ENCODE measurements at places on chromosomes 1 and 21. TPM values are rescaled to one million over a fixed set of nuclear protein-coding genes. Genes with fewer than 3 reads are reported as not detected.

Gene KIF17
- not detected for total RNA-seq

Gene DNASE2B
- total RNA-seq, result not detected

Gene NGF
- not detected for total RNA-seq

Gene HOOK1
- total RNA-seq, result 35.1 TPM

Gene BARHL2
- total RNA-seq, result not detected

Gene TACSTD2
- total RNA-seq, result 599 TPM

Gene ESRRG
- 0.32 TPM for total RNA-seq

Gene HEYL
- total RNA-seq, result 0.95 TPM

Gene PLCH2
- total RNA-seq, result 30.4 TPM

Gene UTS2
- total RNA-seq, result not detected

Gene SIM2
- 22.9 TPM for total RNA-seq

Gene GTF2B
- total RNA-seq, result 32.3 TPM

Gene FCRLA
- not detected for total RNA-seq

Gene LHX4
- total RNA-seq, result not detected

Gene PAPPA2
- 1.5 TPM for total RNA-seq

Gene RHBG
- total RNA-seq, result 0.68 TPM

Gene HMGCS2
- 27.0 TPM for total RNA-seq

Gene EFNA3
- total RNA-seq, result 21.4 TPM

Gene LCE1A
- total RNA-seq, result not detected

Gene PIGR
- 0.99 TPM for total RNA-seq

Gene RBM11
- total RNA-seq, result 1.7 TPM

Gene BTG3
- 61.4 TPM for total RNA-seq

Gene LYPD8
- not detected for total RNA-seq

Gene PRAMEF2
- total RNA-seq, result not detected

Gene RAP1GAP
- total RNA-seq, result 4.3 TPM

Gene PPOX
- 28.8 TPM for total RNA-seq

Gene HUNK
- 0.44 TPM for total RNA-seq

Gene MLLT11
- total RNA-seq, result 0.75 TPM

Gene NECTIN4
- 161 TPM for total RNA-seq

Gene KRTAP10-4
- total RNA-seq, result not detected

Gene OPTC
- not detected for total RNA-seq

Gene RGS16
- 2.2 TPM for total RNA-seq

Gene TMPRSS2
- 12.2 TPM for total RNA-seq

Gene SUSD4
- 44.8 TPM for total RNA-seq
